T-helper 2 cell treated with Interferon-gamma antibody and Interleukin-4, amounts not matched to agents 5 μg/mL and 100 μg/mL, for 36 hours (primary cell): ENCODE measurements at places on chromosomes 2 and 18.

- DNase-seq, result no peak
Observed at GRCh38 chr2:184524551-184525382, 73.6 kb upstream of the ZNF804A start.

DNA sequence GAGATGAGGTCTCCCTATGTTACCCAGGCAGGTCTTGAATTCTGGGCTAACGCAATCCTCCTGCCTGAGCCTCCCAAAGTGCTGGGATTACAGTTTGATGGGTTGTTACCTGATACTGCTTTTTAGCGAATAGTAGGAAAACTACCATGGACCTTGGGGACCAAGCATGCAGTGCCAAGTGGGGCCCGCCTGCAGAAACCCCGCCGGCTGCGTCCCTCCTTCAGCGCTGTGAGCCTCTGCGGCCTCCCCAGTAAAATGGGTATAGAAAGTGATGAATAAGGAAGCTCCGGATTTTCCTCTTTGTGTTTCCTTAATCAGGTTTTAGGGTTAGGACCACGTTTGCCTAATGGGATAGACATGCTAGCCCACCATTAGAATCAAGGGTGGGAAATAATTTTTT lies 30.4 kb downstream of the RAMP1 start:
- DNase-seq, result no peak

DNA sequence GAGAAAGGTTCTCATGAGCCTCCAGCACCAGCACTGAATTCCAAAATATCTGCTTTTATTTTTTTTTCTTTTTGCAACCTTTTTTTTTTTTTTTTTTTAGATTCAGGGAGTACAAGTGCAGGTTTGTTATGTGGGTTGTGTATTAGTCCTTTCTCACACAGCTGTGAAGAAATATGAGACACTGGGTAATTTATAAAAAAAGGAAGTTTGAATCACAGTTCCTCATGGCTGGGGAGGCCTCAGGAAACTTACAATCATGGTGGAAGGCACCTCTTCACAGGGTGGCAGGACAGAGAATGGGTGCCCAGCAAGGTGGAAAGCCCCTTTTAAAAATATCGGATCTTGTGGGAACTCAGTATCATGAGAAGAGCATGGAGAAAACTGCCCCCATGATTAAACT lies 7.9 kb upstream of the TMX3 start:
- DNase-seq, result no peak

- no peak for DNase-seq
Observed at GRCh38 chr2:126315828-126316227, 340.1 kb upstream of the GYPC start.

DNA sequence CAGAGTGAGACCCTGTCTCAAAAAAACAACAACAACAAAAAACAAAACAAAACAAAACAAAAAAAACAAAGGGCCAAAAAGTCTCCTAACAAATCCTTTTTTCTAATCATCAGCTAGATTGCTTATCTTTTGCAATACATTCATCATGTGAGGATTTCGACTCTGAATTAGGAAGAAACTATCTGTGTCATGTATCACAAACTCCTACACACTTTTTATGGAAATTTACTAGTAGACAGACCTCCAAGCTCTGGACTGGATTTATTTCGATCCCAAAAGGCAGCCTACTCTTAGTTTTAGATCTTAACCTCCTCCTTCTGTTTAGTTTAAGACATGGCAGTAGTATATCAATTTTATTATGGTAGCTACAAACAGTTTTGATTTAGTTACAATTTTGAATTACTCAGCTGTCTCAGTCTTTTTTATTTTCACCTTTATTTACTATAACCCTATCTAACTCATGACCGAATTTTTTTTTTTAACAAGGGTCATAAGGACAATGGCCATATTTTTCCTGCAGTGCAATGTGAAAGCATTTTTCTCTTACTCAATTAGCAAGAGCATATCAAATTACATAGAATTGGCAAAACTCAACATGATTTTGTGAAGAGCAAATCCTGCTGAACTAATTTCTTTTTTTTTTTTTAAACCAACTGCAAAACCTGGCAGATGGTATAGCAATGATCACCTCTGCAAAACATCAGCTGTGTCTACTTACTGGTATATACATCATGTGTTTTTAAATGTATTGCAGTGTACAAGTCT lies 10.7 kb upstream of the CCDC88A start:
- DNase-seq, result no peak

GRCh38 chr18:295756-296490 lies 28.1 kb upstream of the THOC1 start:
- DNase-seq, result no peak

GRCh38 chr2:157489983-157490382 lies 46.1 kb upstream of the CYTIP start:
- no peak for DNase-seq

GRCh38 chr2:135826544-135826943 lies 10.4 kb downstream of the LCT start:
- no peak for DNase-seq

- no peak for DNase-seq
Observed at GRCh38 chr2:169468841-169469240, 10.5 kb upstream of the BBS5 start.
